CD4-positive, alpha-beta T cell treated with Interleukin-12 subunit alpha and Interleukin-12 subunit beta, for 1 hour (primary cell): ENCODE measurements at places on chromosomes 5 and 9.

DNA sequence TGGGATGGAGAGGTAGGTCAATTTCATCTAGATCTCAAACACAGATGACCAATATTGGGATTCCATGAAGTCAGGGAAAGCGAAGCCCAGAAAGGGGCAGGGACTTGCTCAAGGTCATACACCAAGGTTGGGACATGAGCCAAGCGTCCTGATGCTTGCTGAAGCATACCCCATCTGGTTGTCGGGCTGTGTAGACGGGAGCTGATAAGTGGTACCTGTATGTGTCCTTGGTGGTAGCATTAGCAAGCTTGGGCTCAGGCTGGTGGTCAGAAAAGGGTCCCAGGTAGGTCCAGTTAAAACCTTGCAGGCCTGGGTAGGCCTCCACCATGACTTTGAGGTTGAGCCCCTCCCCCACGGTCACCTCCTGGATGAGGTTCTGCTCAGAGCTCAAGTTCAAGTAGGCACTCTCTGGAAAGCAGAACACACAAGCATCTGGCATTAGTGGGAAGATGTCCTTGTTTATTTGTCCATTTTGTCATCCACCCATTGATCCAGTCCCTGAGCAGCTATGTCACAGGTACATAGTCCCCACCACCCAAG lies 13.2 kb downstream of the CSF1R start:
- DNase-seq = no peak

GRCh38 chr5:174937201-174938123 lies 213.1 kb downstream of the MSX2 start:
- no peak for DNase-seq

GRCh38 chr5:112154940-112155686 lies 264.0 kb downstream of the EPB41L4A start:
- DNase-seq = no peak

- DNase-seq = no peak
These were observed 3.3 kb downstream of the TMEM174 start for GRCh38 chr5:73176250-73176649.

- DNase-seq = no peak
These were observed 289.7 kb upstream of the SEMA6A start for GRCh38 chr5:116864157-116864837.

DNA sequence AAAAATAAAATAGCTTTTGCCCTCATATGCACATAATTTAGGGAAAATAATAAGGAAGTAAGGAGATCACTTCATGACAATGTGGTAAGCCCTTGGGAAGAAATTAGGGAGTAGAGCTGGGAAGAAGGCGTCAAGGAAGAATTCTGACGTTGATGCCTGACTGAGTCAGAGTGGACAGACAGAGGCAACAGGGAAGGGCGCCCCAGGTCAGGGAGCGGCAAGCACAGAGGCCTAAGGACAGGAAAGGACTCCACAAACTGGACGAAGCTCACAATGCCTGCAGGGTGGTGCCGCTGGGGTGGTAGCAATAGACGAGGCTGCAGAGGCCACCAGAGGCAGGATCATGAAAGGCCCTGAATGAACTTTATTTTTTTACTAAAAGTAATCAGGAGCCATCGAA lies 7.6 kb downstream of the DRD1 start:
- no peak for DNase-seq

DNA sequence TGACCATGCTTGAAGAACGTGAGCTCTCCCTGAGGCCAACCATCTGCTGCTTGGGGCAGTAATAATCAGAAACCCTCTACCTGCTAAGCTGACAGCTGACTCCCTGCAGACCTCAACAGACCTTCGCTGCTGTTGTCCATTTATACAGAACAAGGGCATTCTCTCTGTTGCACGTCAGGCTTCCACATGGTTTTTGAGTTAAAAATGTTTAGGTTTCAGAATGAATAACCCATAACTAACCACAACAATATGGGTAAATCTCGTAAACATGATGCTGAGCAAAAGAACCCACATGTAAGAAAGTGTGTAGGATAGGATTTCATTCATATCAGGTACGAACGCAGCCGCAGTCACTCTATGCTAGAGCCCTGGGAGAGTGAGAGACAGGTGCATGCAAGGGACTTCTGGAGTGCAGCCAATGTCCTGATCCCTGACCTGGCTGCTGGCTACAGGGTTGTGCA lies 348.5 kb downstream of the MED10 start:
- no peak for DNase-seq

- no peak for DNase-seq
These were observed 126.7 kb downstream of the GRIA1 start for GRCh38 chr5:153617190-153617589.

DNA sequence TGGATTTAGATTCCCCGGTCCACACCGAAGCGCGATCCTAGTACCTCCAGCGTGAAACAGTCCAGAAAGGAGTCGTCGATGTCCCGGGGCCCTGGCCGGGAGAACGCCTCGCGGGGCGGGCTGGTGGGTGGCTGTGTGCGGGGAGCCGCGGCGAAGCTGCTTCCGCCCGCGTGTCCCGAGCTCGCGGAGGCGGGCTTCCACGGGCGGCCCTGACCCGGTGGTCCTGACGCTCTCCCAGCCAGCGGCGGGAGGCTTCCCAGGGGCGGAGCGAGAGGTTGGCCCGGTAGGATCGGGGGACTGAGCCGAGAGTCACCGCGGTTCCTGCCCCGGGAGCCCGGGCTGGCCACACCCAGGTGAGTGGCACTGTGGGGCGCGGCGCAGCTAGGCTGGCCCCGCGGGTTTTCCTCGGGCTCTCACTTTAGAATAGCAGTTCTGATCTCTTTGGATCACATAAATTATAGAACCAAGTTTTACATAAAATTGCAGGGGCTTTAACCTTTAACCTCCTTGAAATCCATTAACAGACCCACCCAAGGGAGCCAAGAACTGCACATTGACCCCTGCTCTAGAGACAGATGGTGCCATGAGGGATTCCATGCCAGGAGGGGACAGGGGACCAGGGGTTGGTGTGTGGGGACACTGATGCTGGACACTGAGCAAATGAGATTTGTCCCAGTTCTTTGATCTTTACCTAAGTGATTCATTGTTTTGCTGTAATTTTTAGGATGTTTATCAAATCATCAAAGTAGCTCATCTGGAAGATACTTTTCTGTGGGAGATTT lies 29.2 kb upstream of the IL31RA start:
- no peak for DNase-seq

DNA sequence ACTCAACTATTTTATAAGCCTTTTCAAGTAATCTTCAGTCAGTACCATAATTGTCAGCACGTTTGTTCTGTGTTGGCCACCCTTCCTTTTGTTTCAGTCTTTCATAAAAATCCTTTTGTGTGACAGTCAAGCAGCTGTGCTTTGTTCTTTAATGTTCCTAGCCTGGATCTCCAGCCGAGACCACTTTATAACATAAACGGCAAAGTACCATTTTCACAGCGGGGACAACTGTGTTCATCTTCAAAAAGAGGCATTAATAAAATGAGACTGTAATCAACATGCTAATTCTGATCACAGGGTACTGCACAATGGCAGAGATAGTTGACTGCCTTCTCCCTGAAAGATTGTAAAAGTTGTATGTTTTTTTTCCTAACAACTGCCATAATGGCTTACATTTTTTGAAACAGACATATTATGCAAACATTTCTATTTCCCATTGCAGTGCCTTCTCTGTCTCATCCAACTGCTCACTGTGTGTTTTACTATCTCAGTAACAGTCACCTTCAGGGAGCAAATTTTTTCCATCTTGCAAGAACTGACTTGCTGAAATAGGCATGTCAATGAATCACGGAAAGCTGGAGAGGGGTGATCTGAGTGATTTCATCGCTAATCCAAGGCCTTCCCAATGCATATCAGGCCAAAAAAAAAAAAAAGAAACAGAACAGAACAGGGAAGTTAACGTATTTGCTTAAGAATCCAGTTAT lies 828.5 kb upstream of the DMAC1 start:
- DNase-seq = no peak

- no peak for DNase-seq
These were observed 20.3 kb downstream of the GLT6D1 start for GRCh38 chr9:135618866-135619598.

GRCh38 chr5:155943516-155944407 lies 383.2 kb upstream of the SGCD start:
- DNase-seq = peak; percentile 27

DNA sequence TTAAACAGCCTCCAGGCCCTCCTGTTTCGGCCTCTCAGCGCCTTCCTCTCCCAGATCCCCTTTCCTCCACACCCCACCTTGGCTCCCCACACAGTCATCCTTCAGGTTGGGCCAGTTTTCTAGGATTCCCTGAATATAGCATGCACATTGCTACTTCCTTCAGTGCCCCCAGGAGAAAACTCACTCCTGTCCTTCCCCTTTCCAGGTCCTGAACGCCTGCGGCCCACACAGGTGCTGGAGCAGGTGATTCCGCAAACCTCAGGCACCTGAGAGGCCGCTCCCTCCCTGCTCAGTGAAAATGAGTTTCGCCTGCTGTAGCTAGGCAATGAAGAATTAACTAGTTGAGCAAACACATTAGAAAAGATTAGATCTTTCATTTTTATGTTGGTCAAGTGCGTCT lies 185.0 kb downstream of the MED10 start:
- no peak for DNase-seq

DNA sequence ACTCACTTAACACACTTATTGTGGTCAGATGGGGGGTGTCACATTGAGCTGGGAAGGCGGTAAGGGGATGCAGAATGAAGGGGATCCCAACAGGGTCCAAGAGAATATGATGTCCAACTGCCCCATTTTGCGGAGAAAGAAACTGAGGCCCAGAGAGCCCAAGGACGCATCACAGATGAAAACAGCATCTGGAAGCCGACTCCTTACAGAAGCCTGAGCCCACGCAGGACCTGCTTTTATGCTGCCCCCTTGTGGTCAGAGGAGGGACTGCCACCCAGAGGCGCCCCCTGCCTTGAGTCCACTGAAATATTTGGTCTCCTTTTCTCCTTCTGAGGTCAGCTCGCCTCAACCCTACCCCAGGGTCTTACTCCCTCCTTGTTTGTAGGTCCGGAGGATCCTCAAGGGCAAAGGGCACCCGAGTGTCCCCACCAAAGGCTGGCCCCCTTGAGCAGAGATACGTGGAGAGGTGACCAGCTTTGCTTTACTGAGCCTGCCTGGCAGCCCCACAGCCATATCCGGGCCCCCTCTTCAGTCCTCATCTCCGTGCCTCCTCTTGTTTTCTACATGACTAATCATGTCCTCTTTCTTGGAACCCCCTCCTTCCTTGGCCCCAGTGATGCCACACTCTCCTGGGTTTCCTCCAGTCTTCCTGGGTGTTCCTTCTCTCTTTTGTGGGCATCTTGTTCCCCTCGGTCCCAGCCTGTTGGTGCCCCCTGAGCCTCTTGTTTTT lies 30.0 kb upstream of the TTLL11 start:
- peak; percentile 70 for DNase-seq

- no peak for DNase-seq
These were observed 13.0 kb downstream of the CDKN2AIPNL start for GRCh38 chr5:134398609-134399155.

GRCh38 chr5:231661-232060 lies 13.5 kb downstream of the SDHA start:
- no peak for DNase-seq

DNA sequence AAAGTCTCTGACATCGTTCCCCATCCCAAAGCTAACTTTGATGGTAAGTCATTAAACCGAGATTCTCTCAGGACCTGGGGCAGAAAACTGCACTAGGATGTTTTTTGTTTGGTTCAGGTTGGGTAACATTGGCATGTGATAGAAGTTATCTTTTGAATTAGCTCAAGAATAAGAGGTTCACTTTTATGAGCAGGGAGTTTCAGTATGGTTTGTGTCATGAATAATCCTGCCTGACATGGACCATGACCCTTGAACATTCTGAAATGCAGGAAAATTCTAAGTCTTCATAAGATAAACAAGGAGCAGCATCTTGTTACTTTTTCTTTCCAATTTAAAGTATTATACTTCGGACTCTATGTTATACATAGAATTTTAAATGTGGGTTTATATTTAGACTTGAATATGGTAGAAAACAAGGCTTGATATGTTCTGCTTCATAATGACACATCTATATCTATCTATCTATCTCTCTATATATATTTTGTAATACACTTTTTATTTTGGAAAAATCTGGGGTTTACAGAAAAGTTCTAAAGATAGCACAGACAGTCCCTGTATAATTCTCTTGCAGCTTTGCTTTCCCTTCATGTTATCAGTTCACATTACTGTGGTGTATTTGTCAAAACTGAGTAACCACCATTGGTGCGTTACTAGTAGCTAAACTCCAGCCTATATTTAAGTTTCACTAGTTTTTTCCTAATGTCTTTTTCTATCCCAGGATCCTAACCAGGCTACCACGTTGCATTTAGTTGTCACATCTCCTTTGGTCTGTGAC lies 102.7 kb upstream of the TAF11L2 start:
- no peak for DNase-seq

- no peak for DNase-seq
These were observed 8.7 kb downstream of the PCDH1 start for GRCh38 chr5:141869514-141869913.

- peak; percentile 81 for DNase-seq
These were observed 56.6 kb downstream of the RGS3 start for GRCh38 chr9:113520109-113520642.

- no peak for DNase-seq
These were observed 303.2 kb downstream of the ACTL7B start for GRCh38 chr9:108552459-108553040.

DNA sequence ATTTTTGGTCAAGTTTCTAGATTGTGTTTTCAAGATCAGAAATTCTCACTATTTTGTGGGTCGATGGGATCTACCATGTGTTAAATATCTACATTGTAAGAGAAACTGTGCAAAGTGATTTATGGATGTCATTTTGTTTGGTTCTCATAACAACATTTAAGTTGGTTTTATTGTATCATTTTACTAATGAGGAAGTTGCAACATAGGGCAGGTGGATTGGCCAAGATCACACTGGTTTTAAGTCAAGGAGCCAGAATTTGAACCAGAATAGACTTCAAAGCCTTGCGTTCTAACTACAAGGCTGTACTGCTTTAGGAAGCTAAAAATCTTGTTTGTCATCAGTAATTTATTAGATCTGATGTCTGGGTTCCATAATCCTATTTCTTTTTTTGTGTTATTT lies 23.4 kb downstream of the SH3TC2 start:
- no peak for DNase-seq

DNA sequence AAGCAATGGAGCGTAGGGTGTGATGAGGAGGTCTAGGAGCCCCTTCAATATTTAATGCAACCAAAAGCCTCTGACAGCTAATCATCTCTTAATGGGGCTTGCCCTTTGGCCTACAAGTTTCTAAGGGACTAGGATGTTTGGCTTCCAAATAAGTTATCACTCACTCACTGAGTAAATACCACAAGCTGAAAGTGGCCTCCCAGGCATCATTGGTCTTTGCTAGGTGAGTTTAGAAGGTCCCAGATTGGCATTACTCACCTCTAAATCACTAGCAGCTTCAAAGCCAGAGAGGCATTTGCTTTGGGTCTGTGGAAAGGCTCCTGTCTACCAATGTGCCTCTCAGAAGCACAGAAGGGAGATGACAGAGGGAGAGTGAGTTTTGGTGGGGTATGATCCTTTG lies 344.2 kb downstream of the NTRK2 start:
- DNase-seq = no peak

- DNase-seq = no peak
These were observed 44.6 kb upstream of the BASP1 start for GRCh38 chr5:17172791-17173190.

DNA sequence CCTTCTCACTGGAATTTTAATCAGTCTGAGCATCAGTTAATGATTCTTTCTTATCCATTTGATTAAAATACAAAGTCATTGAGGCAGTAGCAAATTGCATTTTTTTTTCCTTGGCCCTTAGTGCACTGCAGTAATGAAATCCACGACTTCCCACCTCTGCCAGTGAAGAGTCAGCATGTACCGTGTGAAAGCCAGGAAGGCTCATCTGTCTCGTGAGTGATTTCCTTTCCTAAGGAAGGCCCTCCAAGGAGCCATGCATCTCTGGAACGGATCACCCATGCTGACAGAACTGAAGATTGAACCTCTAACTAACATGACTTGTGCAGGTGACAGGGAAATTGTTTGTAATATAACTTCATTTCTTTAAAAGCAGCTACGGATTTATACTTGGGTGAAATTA lies 51.6 kb downstream of the MED10 start:
- no peak for DNase-seq
